ENCODE measurements at places on chromosomes 7 and 10.
A peak's percentile ranks its signal among the peaks of the same experiment; 100 is the strongest.

DNA sequence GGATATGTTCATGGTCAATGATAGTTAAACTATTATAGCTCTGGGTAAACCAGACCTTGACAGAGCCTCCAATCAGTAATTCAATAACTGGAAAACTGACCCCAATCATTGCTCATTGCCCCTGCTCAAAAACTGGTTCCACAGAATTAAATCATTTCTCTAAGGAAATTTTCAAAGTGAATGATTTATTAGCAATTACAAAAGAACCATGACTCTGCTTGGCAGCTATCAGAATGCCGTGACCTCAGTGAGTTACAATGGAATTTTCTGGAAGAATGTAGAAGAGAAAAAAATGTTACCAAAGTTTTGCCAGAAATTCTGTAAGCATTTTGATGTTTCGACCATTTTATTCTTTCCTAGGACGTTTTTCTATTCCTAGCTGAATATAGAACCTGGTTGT, 106.8 kb upstream of the APBB1IP start:
- no peak for DNase-seq

DNA sequence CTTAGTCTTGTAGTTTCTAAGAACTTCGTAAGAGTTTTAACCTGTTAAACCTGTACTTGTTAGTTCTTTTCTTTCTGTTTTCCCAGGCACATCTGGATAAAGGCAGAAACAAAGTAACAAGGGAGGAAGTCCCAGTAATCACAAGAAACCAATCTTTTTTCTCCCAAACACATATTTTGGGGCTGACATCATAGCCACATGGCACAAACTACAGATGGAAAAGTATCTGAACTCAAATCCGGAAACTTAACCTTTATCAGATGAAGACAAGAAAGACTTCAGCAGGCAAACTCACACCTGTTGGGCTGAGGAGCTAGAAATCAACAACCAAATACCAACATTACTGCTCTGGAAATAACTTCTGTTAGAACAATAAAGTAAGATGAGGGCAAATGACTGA, 67.1 kb downstream of the CUBN start:
- DNase-seq: peak; percentile 91

GRCh38 chr10:112239347-112239746, 43.9 kb upstream of the TECTB start:
- DNase-seq: no peak

DNA sequence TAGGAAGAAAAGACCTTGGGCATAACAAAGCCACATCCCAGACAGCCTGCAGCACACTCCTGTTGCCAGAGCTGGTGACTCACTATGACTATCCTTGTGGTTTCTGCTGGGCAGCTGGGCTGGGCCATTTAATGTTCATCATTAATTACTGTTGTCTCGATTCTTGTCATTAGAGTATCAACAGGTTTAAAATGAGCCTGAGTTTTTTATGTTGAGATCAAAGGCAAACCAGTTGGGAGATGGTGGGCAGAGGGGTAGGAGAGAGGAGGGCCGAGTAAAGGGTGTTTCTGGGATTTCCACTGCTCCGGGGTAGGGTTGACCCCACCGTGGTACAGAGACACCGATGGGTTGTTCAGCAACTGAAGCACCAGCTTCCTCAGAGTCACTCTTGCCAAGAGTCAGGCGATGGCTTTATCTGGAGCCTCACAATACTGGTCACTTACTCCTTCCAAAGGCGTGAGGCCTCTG, 128.7 kb upstream of the LYZL1 start:
- peak; percentile 91 for DNase-seq

DNA sequence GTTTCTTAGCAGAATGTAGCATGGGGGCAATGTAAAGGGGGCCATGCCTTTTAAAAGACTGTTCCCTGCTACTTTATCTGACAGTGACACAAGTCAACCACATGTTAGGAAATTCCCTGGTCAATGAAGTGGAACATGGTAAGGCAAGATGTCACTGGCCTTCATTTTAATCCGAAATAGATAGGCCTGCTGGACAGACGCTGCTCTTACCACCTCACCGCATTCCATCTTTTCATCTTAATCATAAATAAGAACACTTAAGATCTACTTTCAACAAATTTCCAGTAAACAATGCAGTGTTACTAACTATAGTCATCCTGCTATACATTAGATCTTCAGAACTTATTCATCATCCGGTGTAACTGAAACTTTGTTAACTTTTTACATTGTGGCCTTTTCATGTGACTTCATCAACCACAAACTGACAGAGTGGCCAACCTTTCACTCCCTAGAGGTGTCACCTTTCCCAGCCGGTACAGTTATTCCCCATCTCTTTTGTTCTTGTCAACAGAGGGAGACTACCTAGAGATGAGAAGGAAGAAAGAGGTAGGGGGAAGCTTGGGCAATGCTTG, 15.6 kb downstream of the ASB4 start:
- DNase-seq: peak; percentile 46

DNA sequence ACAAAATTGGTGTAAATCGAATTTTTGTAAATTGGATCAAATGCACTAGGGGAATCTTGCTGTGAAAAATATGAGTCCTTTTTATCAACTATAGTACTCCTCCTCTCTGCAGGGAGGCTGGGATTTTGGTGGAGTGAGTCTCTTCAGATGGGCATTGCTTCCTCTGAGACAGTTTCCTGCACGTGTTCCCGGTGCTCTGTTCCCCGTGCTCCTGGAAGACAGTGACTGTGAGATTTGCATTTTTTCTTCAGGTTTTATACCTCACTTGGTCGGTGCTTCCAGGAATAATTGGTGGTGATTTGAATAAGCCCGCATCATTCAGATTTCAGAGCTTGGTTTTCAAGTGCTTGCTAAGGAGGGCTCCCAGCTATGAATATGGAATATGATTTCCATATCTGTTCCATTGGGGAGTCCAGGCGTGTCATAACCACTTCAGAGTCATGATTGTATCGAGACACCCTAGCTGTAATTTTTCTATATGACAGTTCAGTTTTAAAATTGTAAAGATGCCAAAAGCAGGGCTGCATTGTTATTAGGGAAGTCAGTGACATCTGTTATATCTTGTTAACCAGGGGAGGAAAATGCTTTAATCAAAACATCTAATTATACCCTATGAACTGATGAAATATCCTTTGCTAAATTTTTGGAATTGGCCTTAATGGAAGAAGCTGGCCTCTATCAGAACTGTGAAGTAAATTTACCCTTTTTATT, 12.3 kb downstream of the AUTS2 start:
- DNase-seq: no peak

DNA sequence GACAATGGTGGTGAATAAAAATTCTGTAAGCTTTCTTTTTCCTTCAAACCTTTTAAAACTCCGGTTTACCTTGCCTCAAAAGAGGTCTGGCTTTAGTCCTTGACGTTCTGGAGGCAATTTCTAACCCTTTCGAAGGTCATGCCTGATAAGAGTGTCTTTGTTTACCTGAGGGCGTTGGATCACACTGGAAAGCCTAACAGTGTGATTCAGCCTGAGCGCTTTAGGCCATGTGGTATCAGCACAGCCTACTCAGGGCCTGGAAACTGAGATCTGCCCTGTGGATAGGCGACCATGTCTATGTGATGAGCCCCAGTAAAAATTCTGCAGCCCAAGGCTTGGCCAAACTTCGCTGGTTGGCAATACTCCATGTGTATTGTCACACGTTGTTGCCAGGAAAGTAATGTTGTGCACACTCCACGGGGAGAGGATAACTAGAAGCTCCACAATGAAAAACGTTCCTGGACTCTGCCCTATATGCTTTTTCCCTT, 10.7 kb downstream of the CCDC6 start:
- DNase-seq: no peak

- DNase-seq: no peak
Observed at GRCh38 chr10:23686722-23687121, 247.8 kb downstream of the OTUD1 start.

- no peak for DNase-seq
Observed at GRCh38 chr10:73816917-73817729, 5.7 kb upstream of the NDST2 start.

DNA sequence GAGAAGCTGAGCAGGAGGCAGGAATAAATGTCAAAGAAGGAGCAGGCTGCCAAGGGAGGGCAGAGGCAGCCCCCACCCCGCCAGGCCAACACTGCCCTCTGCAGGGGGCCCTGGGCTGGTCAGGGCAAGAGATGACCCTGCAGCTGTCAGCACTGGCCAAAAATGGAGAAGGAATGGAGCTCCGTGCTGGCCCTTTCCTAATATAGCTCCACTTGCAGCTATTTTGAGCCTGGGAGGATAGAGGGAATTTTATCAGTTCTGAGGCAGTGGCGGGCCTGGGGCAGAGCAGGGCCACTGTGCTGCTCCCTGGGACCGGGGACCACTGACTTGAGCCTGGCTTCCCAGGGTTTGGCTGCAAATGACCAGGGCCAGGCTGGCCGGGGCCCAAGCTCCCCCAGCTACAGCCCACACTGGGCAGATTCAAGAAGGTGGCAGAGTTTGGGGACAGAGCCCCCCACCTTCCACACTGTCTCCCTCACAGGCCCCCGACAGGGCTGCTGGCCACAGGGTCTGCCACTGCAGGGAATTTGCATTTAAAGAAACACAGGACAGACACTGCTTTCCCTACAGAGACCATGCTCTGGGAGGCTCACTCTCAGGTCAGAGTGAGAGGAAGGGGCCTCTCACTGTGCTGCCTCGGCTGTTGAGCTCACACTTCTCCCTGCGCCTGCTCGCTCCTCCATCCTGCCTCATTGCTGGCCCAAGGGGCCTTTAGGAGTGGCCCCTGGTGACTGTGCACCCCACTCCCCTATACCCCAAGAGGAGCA, 16.2 kb downstream of the LDB3 start:
- DNase-seq: peak; percentile 18

DNA sequence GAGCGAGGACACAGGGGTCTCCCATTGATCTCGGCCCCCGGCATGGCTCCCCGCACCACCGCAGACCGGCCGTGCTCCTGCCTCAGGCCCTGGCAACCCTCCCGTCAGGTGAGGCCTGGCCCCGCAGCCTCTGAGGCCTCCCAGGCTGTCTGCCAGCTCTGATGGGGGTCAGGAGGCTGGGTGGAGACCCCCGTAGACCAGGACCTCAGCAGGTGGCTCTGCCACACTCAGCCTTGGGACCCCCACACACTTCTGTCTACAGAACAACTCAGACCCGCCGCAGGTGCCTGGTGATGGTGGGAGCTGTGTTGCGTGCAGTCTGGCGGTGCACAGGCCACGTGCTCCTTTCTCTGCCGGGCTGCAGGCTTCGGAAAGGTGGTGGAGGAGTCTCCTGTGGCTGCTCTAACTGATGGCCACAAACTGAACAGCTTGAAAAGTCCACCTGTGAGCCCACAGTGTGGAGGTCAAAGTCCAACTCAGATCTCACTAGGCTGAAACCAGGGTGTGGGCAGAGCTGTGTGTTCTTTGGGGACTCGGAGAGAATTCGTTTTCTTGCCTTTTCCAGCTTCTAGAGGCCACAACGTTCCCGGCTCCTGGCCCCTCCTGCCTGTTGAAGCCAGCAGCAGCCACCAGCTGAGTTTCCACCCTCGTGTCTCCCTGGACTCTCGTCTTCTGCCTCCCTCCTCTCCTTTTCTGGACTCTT, 62.5 kb downstream of the PWWP2B start:
- DNase-seq: no peak

DNA sequence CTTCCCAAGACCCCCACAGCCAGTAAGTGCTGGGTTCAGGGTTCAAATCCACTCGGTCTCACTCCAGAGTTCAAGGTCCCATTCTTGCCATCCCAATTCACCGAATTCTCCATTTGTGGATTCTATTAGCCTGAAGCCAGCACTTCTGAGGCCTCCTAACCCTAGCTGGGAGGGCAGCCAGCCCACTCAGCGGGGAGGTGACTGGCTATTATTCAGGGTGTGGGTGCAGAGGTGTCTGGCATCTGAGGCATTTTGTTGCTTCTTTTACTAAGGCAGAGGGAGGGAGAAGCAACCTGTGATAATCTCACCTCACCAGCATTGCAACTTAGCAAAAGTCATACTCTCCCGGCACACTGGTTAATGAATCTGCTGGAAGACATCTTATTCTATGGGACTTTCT, 8.7 kb upstream of the PTPRN2 start:
- no peak for DNase-seq

DNA sequence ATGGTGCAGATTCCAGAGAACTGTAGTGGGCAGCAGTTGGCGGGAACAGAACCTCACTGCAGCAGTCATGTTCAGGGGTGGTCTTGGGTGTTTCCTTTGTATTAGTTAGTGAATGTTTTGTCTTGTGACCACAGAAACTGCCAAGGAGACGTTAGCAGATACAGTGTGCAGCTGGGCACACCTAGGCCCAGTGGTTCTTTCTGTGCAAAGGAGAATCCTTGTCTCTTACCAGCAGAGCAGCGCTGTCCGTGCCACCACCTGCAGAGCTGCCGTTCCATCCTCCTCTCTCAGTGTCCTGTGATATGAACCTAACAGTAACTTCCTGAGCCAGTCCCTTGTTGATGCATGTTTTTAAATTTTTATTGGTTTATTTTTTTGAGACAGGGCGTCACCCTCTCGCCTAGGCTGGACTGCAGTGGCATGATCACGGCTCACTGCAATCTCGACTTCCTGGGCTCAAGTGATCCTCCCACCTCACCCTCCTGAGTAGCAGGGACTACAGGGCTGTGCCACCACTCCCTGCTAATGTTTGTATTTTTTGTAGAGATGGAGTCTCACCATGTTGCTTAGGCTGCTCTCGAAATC, 60.6 kb downstream of the WDR37 start:
- DNase-seq: no peak

DNA sequence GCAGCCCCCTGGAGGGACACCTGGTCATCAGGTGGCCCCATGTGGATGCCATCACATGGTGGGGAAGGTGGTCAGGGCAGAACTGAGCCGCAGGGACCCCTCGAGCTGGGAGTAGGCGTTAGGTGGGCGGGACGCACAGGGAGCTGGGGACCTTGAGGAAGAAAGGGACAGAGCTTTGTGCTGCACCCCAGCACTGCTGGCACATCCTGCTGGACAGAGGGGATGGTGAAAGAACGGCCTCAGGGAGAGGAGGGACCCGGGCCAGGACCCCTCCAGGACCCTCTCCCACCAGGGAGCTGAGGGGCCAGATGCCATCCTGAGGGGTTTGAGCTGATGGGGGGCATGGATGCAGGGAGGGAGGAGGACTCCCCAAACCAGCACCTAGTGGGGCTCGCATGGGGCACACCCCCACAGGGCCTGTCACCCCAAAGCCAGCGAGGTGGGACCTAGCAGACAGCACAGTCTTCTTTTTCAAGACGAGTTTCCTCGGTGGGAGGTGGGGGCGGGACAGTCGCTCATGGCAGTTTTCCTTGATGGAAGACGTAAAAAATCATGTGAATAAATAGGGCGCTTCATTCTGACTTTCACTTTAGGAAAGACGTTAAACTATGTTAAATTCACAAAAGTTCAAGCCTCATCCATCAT, 43.3 kb downstream of the STK32C start:
- DNase-seq: no peak

GRCh38 chr10:117166418-117167345, 28.6 kb upstream of the VAX1 start:
- DNase-seq: no peak
